ENCODE measurements at places on chromosomes 1 and 21. TPM values are rescaled to one million over a fixed set of nuclear protein-coding genes. Genes with fewer than 3 reads are reported as not detected.

DNA sequence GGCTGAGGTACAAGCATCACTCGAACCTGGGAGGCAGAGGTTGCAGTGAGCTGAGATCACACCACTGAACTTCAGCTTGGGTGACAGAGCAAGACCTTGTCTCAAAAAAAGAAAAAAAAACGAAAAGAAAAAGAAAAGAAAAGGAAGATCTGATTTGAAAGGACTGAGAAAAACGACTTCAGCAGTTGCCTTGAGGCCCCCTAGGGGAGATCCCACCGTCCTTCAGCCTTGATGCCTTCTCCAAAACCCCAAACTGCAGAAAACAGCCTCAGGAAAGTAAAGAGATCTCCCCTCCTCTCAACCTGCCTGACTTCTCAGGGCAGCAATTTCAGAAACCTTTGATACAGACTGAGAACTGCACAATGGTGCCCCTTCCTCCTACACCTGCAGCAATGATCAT is 50.9 kb upstream of the BCAR3 start:
- DNase-seq: no peak

DNA sequence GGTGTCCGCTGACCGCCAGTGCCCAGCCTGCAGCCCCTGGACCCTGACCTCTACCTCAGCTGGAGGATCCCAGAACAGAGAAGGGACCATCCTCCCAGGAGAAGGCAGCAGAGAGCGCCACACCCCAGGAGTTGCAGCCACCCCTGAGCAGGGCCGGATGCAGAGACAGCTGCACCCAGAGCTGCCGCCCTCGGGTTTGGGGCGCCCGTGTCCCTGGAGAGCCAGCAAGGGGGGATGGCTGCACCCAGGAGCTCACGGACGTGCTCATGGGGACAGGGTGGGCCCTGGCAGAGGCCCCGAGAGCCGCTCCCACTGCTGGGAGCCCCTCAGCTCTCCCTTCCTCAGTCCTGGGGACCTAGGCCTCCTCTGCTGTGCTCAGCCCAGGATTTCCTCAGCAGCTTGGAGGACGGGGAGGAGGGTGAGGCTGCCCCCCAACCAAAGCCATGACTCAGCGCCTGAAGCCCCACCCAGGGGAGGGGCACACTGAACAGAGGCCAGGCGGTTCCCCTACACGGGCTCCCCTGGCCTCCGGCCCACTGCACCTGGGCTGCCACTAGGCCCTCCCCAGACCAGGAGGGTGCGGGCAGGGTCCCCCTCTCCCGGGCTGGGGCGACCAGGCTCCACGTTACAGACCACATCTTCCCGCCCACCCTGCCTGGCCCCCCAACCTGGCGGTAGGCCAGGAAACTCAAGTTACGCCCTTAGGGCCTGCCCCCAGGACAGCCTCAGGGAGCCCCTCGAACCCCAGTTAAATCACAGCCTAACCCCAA is 2.2 kb downstream of the ACAP3 start:
- DNase-seq: peak; percentile 48

- DNase-seq: peak; percentile 19
These were observed at the start of gene LGR6 for GRCh38 chr1:202193614-202194327. TSS of gene LGR6 (plus strand) at chr1:202193799. CDS start at chr1:202193990, 191 bp downstream.

GRCh38 chr1:187551061-187551460 is 722.3 kb downstream of the PLA2G4A start:
- DNase-seq: no peak

GRCh38 chr1:231958448-231958847 is 331.9 kb downstream of the DISC1 start:
- no peak for DNase-seq

SLC6A9 gene
- not detected for total RNA-seq

SPATA1 gene
- 0.65 TPM for total RNA-seq

All from dermis blood vessel endothelial cell (primary cell).